ENCODE measurements at places on chromosomes 11 and 22.

- no peak for DNase-seq
Measured at GRCh38 chr22:23216461-23217170, 36.3 kb downstream of the BCR start.

GRCh38 chr11:73157101-73158010, 15.2 kb upstream of the FCHSD2 start:
- DNase-seq, result peak; percentile 70

DNA sequence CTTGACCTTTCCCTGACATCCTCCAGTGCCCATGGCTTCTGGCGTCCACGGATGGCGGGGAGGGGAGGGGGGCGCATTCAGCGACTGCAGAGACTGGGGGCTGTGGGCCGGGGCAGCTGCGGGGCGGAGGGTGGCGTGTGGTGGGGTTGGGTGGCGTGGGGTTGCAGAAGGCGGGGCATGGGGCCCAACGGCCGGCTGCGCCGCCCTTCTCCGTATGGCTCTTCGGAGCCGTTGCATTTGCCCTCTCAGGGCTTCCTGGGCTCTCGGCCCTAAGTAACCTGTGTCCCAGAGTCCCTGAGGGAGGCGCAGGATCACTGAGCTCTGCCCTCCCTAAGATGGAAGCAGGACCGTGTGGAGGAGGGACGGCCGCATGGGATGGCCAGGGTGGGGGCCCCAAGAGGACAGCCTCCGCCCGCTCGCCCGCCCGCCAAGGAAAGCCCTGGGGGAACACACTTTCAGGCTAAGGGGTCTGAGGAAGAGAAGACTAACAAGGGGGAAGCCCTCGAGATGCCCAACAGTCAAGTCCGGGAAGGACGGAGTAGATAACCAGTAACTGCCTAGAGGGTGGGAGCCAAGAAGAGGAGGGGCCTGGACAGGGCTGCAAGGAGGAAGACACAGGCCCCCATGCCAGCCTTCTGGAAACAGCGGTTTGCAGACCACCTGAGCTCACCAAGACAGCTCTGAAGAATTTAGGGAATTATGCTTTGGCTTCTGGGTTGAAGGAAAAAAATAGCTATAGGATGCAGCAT, 9.2 kb upstream of the AIFM3 start:
- DNase-seq, result no peak

- no peak for DNase-seq
Measured at GRCh38 chr11:79139900-79140299, 300.9 kb downstream of the TENM4 start.

DNA sequence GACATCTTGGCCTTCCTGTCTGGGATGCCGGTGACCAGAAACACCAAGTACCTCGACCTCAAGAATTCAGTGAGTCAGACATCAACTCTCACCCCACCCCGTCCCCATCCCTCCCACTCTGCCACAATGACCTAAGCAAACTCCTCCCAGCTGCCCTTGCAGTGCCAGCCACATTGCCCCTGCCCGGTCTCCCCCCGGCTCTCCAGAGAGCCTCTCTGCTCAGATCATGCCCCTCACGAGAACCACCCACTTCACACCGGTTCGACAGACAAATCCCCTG, 23.6 kb upstream of the MYRF start:
- DNase-seq, result no peak

GRCh38 chr11:69121621-69122325, 34.0 kb upstream of the SMIM38 start:
- peak; percentile 17 for DNase-seq

- no peak for DNase-seq
Measured at GRCh38 chr22:50150161-50151129, 20.1 kb upstream of the PANX2 start.

DNA sequence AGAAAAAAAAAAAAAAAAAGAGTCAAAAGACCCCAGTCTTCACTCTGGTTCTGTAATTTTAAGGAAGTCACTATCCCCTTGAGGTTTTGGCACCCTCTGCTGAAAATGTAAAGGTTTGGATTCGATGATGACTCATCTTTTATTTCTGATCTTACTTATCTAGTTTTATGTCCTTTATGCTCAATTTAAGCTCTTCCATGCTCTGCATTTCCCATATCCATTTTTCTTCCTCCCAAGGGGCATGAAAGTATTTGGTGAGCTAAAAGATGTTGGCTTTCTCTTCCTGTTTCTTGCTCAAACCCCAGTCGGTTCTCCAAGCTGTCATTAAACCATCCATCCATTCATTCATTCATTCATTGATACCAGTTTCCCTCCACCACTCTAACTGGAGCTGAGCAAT, 61.0 kb upstream of the CDON start:
- no peak for DNase-seq

DNA sequence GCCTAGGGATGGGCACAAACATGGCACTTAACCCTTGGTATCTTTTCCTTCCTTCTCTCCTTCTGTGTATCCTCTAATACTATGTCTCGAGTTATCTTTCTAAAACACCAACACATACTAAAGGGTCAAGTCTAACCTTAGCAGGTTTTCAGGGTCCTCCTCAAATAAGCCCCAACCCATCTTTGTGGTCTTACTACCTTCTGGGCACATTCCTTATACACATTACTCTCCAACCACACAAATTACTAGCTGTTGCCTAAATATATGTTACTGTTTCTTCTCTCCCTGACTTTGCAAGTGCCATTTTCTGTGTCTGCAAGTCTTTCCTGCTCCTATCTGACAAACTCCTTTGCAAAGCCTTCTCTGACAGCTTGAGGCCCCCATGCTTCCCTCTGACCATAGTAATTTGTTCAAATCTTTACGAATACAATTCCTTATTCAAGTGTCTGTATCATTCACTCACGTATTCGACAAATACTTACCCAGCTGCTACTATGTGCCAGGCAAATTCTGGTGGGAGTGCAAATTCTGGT, 15.8 kb upstream of the NUP160 start:
- no peak for DNase-seq

- peak; percentile 61 for DNase-seq
Measured at GRCh38 chr22:36546092-36546804, 17.3 kb upstream of the EIF3D start.

GRCh38 chr11:96318399-96318798, 24.6 kb downstream of the MAML2 start:
- DNase-seq, result no peak

GRCh38 chr11:77131560-77131959, 3.5 kb downstream of the MYO7A start:
- no peak for DNase-seq

GRCh38 chr11:128355558-128355957, 231.8 kb downstream of the ETS1 start:
- no peak for DNase-seq

GRCh38 chr22:47460176-47460575, 697.7 kb downstream of the TBC1D22A start:
- DNase-seq, result no peak

DNA sequence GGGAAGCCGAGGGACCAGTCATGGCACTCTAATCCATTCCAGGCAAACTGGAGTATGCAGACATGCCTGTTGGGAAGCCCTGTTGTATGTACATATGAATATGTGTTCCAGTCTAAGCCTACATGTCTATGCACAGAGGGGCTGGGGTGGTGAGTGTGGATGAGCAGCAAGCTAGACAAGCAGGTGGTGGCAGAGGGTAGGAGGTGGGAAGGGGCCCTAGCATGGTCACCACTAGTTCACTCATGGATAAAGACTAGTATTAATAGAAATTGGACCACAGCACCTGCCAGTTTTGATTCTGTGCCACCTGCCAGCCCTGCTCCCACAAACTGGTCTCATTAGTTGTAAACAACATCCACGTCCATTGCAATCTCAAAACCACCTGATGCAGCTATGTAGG, 1.5 kb downstream of the THRSP start:
- no peak for DNase-seq

DNA sequence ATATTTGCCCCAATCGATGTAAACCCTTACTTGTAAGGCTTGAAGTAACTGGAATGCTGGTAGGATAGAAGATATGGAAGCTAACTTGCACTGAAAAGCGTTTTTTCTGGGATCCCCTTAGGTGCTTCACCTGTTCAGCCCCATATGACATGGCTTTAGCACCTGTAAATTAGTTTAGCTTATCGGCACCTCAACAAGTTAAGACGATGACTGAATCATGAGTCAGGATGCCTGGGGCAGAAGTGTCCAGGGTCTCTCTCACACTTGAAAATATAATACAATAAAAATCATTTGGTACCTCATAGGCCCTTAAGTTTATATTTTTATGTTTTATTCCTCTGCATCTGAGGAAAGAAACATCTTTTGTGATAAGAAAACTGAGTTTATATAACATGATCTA, 409.2 kb upstream of the LRRC4C start:
- no peak for DNase-seq

- DNase-seq, result no peak
Measured at GRCh38 chr11:23021287-23021863, 161.1 kb upstream of the CCDC179 start.

DNA sequence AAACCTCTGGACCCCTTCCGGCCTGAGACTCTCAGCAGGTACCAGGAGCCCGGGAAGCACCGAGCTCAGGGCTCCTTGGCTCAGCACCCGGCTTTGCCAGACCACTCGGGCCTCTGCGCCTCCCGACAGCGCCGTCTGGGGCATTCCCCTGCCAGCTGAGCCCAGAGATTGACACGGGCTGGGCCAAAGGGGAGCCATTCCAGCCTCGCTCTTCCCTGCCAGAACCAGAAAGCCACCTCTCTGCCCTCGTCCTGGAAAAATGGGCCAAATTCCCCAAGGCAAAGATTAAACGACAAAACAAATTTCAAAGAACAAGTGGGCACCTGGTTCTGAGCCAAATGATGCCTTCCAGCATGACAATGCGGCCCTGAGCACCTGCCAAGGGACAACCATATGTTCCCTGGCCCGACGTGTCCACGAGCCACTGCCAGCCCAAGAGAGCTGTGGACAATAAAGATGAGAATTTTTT, 59.3 kb downstream of the CELSR1 start:
- no peak for DNase-seq

GRCh38 chr11:116499396-116500003, 273.3 kb downstream of the BUD13 start:
- peak; percentile 76 for DNase-seq

DNA sequence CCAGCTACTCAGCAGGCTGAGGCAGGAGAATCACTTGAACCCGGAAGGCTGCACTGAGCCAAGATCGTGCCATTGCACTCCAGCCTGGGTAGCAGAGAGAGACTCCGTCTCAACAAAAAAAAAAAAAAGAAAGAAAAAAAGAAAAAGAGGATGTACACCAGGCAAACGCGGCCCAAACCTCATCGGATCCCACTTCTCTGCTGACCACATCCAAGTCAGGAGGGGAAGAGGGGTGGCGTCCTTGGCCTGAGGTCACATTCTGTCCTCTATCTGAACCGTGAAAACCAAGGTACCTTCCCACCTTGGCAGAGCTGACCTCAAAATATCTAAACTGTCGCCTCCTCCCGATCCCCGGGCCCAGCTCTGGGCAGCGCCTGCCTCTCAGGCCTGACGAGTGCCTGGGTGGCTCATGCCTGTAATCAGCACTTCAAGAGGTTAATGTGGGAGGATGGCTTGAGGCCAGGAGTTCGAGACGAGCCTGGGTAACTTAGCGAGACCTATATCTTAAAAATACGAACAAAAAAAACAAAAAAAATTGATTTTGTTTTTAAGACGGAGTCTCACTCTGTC, 25.1 kb downstream of the RGL4 start:
- no peak for DNase-seq
